Stimulated activated CD4-positive, alpha-beta T cell treated with anti-CD3 and anti-CD28 coated beads, Interleukin-4, amount 100 ng/mL, for 24 hours (primary cell): ENCODE measurements at places on chromosomes 1 and 21.

DNA sequence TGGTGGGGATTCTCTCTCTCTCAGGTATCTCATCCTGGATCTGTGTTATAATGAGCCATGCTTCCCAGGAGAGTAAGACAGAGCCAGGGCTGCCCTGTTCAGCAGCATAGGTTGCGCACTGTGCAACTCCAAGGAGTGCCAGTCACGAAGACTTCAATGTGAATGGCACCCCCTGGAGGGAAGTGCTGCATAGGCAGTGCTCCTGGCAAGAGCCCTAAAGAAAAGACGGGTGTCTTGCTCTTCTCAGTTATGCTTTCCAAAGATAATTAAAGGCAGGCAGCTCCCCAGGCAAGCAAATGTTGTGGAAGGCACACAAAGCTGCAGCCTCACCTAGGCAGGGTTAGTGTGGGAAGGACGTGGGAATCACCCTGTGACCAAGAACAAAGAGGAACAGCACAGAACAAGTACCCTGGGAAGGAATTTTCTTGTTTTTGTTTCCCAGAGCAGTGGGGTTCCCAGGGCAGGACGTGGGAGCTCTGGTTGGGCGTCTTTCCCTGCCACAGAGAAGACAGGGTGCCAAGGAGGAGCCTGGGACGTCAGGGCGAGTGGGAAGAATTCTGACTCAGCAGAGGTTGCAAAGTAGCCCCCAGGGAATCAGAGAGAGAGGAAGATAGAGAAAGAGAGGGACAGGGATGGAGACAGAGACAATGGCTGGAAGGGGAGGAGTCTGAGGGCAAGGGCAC is 120.9 kb downstream of the KCNN3 start:
- peak; percentile 48 for DNase-seq

DNA sequence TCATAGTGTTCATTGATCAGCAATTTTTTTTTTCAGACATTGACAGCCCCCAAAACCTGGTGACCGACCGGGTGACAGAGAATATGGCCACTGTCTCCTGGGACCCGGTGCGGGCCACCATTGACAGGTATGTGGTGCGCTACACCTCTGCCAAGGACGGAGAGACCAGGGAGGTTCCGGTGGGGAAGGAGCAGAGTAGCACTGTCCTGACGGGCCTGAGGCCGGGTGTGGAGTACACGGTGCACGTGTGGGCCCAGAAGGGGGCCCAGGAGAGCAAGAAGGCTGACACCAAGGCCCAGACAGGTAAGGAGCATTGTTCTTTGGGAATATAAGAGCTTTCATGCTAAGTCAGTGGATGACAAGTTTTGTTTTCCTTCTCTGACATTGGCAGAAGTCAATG is 49.3 kb downstream of the TNN start:
- no peak for DNase-seq

GRCh38 chr1:235617808-235618207 is 31.8 kb downstream of the GNG4 start:
- no peak for DNase-seq

GRCh38 chr1:29521438-29521715 is 285.1 kb downstream of the PTPRU start:
- DNase-seq, result no peak

GRCh38 chr1:115230281-115230680 is 107.8 kb downstream of the NGF start:
- DNase-seq, result no peak

DNA sequence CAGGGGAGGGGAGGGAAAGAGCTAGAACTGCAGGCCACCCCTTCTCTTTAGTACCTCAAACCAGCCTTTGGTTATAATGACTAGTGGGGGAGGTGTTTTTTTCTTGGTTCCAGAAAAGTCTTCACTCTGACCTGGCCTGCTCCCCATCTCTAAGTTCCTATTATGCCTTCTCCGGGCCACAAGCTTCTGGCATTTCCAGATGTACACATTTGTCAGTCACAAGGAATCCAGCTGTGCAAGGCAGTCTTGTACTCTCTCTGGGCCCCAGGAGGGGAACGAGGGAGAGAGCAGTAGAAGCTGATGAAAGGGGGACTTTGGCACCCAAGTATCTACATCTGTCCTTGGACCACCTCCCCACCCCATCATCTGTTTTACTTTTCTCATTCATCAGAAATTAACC is 2.7 kb upstream of the FALEC start:
- DNase-seq, result no peak

GRCh38 chr1:157103268-157103667 is 3.7 kb upstream of the ETV3L start:
- DNase-seq, result no peak

GRCh38 chr1:10564063-10564462 is 89.3 kb downstream of the PEX14 start:
- DNase-seq, result no peak
